Immature natural killer cell (primary cell): ENCODE measurements at places on chromosomes 12 and 14. TPM values are rescaled to one million over a fixed set of nuclear protein-coding genes. Genes with fewer than 3 reads are reported as not detected.

Gene MMP19
- polyA plus RNA-seq = not detected

Gene NT5DC3
- 0.07 TPM for polyA plus RNA-seq

Gene FOXN4
- not detected for polyA plus RNA-seq

Gene NPFF
- polyA plus RNA-seq = not detected

GRCh38 chr12:132154941-132155770 lies 10.9 kb downstream of the NOC4L start:
- no peak for DNase-seq

DNA sequence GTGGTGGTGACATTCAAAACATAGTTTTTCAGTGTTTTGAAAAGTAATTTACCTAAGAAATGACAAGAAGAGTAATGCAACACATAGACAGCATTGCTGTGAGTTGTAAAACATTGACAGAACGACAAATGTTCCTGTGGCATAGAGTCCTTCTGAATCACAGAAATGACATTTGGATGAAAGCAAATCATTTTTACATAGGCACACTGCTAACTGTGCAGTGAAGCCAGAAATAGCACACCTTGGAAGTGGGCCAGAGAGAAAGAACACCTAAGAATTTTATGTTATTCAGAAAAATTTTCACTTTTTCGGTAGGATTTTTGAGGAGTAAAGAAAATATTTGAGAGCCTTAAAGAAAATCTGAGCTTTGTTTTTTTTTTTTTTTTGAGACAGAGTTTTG lies 100.6 kb downstream of the ANO4 start:
- no peak for DNase-seq

- no peak for DNase-seq
Observed at GRCh38 chr14:20836668-20837338, 34.2 kb upstream of the RNASE1 start.

- DNase-seq = no peak
Observed at GRCh38 chr14:77570706-77571268, 45.6 kb downstream of the SPTLC2 start.

DNA sequence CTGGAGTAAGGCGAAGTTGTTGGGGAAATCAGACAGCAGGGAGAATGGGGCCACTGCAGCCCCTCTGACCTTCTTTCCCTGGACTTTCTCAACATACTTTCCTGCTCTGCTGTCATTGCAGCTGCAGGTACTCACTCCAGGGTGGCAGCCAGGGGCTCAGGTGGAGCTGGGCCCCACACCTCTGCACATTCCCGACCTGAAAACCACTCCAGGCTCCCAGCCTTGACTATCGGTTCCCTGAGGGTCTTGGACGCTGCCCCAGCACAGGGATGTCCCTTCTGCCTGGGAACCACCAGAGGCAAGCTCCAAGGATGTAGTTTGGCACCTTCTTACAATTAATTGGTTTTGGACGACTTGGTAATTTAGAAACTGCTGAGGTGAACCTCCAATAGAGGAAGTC lies 24.8 kb upstream of the CAPRIN2 start:
- DNase-seq = no peak

- peak; percentile 43 for DNase-seq
Observed at GRCh38 chr12:4164559-4165558, 108.7 kb upstream of the CCND2 start.
